ENCODE measurements at places on chromosomes 16 and 17.

DNA sequence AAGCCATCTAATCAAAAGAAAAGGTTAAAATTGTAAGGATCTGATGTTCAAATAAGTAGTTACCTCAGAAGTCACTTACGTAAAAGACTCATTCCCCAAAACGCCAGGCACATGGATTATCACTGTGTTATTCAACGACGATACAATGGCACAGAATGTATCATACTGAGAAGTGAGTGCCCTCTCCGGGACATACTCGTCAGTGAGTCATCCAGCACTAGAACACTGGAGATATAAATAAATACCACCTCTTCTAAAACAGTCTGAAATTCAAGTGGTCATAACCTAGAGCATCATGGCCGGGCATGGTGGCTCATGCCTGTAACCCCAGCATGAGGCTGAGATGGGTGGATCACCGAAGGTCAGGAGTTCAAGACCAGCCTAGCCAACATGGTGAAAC is 24.9 kb downstream of the USP31 start:
- H3K4me3 ChIP-seq: no peak overlapping the region
- H3K36me3 ChIP-seq: no peaks in the 10 kb centered on the region
- DNase-seq: peak; percentile 75

- H3K27me3 ChIP-seq: no peaks in the 10 kb centered on the region
- DNase-seq: no peak
- H3K36me3 ChIP-seq: no peaks in the 10 kb centered on the region
- H3K27ac ChIP-seq: peak overlapping the region; percentile 53
These were observed 12.1 kb downstream of the ABCA9 start for GRCh38 chr17:69048634-69049033.

- no peaks in the 10 kb centered on the region for H3K4me1 ChIP-seq
- no peak overlapping the region for H3K4me3 ChIP-seq
- DNase-seq: no peak
- peak overlapping the region; percentile 79 for H3K27ac ChIP-seq
These were observed 19.9 kb upstream of the COL1A1 start for GRCh38 chr17:50221266-50221863.

DNA sequence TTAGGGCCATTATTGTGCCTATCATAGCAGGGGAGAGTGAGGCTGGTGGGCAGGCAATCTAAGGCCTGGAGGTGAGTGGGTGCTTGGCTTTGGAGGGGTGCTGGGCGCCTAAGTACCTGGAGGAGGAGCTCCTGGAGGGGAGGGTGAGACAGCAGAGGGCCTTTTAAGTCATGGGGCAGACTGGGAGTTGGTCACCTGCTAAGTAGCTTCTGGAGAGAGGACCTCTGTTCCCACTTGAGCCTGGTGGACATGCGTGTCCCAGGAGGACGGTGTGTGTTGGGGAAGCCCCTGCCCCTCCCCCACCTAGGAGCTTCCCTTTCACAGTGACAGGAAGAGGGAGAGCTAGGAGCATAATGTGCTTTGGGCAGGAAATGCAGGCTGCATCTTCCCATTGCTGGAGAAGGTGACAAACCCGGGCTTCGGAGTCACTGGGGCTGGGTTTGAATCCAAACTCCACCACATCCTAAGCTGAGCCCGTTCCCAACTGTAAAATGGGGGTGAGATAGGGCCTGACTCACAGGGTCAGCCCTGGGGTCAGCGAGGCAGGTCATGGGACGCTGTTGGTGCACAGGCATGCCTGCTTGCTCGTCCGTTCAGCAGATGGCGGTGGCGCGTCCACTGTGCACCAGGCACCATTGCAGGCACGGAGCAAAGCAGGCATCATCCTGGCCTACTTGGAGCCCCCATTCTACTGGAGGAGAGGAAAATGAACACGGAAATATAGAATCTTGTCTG is 37.9 kb downstream of the CMIP start:
- H3K4me3 ChIP-seq: no peak overlapping the region
- DNase-seq: no peak
- H3K36me3 ChIP-seq: no peaks in the 10 kb centered on the region

- no peak overlapping the region for H3K27ac ChIP-seq
- H3K27me3 ChIP-seq: peaks cover 2% of the 10 kb centered on the region
- no peak overlapping the region for H3K4me3 ChIP-seq
- no peak for DNase-seq
- H3K36me3 ChIP-seq: no peaks in the 10 kb centered on the region
These were observed 20.0 kb upstream of the PABPN1L start for GRCh38 chr16:88886420-88886844.

GRCh38 chr16:78415013-78415412 is 315.6 kb downstream of the WWOX start:
- H3K4me3 ChIP-seq: no peak overlapping the region
- DNase-seq: no peak
- no peaks in the 10 kb centered on the region for H3K36me3 ChIP-seq
- no peaks in the 10 kb centered on the region for H3K4me1 ChIP-seq
- H3K27me3 ChIP-seq: no peaks in the 10 kb centered on the region

- H3K36me3 ChIP-seq: no peaks in the 10 kb centered on the region
- peaks cover 59% of the 10 kb centered on the region for H3K4me1 ChIP-seq
- DNase-seq: peak; percentile 58
- H3K27ac ChIP-seq: peak overlapping the region; percentile 100
- H3K4me3 ChIP-seq: peak overlapping the region; percentile 98
- H3K27me3 ChIP-seq: no peaks in the 10 kb centered on the region
These were observed 1.2 kb downstream of the STAT3 start for GRCh38 chr17:42386777-42387657.

- no peaks in the 10 kb centered on the region for H3K36me3 ChIP-seq
- H3K4me3 ChIP-seq: no peak overlapping the region
- peaks cover 52% of the 10 kb centered on the region for H3K4me1 ChIP-seq
- peak overlapping the region; percentile 85 for H3K27ac ChIP-seq
- no peaks in the 10 kb centered on the region for H3K27me3 ChIP-seq
These were observed 94.9 kb downstream of the ANKRD11 start for GRCh38 chr16:89395150-89396142.

DNA sequence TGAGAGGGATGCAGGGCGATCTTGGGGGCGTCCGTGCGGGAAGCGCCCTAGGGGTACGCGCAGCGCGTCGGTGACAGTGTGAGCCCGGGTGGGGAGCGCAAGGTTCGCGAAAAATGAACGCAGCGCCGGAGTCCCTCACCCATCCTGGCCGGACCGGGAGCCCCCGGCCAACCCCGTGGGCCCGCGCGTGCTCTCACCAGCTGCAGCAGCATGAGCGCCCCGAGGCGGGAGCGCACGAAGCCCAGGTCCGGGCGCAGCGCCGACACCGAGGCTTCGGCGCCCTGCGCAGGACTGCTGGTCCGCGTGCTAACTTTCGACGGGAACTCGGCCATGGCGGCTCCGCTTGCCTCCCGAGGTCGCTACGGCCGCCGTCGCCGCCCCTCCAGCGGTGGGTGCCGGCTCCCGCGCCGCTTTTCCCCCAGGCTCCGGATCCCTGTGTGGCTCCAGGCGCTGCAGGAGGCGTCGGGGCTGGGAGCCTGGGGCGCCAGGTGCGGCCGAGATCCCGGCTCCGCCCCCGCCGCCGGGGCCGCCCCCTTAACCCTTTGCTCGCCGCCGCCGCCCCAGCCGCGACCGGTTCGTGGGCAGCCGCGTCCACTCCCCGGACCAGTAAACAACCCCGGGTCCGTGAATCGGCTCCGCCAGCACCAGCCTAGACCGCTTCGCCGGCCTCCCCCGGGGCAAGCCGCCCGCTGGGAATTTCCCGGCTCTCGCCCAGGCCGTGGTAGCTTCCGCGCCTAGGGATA is at the start of gene PLLP:
PLLP (minus strand) TSS at position 464 of the 743 bp plus-strand sequence; CDS start at position 332, 132 bp downstream.
- H3K36me3 ChIP-seq: no peaks in the 10 kb centered on the region
- H3K4me3 ChIP-seq: peak within 1 kb of the TSS; percentile 24
- H3K4me1 ChIP-seq: no peaks in the 10 kb centered on the region

GRCh38 chr17:3893003-3893719 is at the start of gene CAMKK1:
Gene CAMKK1 (minus strand): TSS chr17:3893053. CDS start chr17:3885687, 7,366 bp downstream.
- H3K27me3 ChIP-seq: no peaks in the 10 kb centered on the region
- DNase-seq: peak; percentile 95
- peak within 1 kb of the TSS; percentile 76 for H3K4me3 ChIP-seq
- peak within 1 kb of the TSS; percentile 91 for H3K27ac ChIP-seq
- no peaks in the 10 kb centered on the region for H3K36me3 ChIP-seq
- peaks cover 65% of the 10 kb centered on the region for H3K4me1 ChIP-seq

- peaks cover 5% of the 10 kb centered on the region for H3K36me3 ChIP-seq
- H3K27ac ChIP-seq: no peak overlapping the region
- H3K27me3 ChIP-seq: no peaks in the 10 kb centered on the region
- no peak overlapping the region for H3K4me3 ChIP-seq
- DNase-seq: no peak
These were observed 3.7 kb upstream of the TMUB2 start for GRCh38 chr17:44183024-44183423.

DNA sequence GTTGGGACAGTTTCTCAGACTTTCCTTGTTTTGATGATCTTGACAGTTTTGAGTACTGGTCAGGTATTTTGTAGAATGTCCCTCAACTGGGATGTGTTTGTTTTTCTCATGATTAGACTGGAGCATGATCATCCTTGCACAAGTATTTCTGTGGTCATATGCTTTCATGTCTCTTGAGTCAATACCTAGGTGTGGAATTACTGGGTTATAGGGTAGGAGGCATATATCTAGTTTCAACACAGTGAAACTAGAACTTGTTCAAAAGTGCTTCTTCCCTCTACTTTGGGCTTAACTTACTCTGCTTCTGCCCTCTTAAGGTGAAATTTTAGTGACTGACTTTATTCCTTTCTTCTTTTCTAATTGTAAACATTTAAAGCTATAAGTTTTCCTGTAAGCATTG is 30.1 kb downstream of the IKZF3 start:
- H3K27ac ChIP-seq: no peak overlapping the region
- H3K36me3 ChIP-seq: no peaks in the 10 kb centered on the region
- no peak for DNase-seq
- no peak overlapping the region for H3K4me3 ChIP-seq
- H3K4me1 ChIP-seq: no peaks in the 10 kb centered on the region

Measured in sigmoid colon (tissue), 7 donors.